ENCODE measurements at places on chromosomes 5 and 9. TPM values are rescaled to one million over a fixed set of nuclear protein-coding genes. Genes with fewer than 3 reads are reported as not detected.
A peak's percentile ranks its signal among the peaks of the same experiment; 100 is the strongest.

Gene OBP2B
- total RNA-seq: not detected

Gene FOXD4L6
- not detected for total RNA-seq

Gene STPG3
- total RNA-seq: not detected

DNA sequence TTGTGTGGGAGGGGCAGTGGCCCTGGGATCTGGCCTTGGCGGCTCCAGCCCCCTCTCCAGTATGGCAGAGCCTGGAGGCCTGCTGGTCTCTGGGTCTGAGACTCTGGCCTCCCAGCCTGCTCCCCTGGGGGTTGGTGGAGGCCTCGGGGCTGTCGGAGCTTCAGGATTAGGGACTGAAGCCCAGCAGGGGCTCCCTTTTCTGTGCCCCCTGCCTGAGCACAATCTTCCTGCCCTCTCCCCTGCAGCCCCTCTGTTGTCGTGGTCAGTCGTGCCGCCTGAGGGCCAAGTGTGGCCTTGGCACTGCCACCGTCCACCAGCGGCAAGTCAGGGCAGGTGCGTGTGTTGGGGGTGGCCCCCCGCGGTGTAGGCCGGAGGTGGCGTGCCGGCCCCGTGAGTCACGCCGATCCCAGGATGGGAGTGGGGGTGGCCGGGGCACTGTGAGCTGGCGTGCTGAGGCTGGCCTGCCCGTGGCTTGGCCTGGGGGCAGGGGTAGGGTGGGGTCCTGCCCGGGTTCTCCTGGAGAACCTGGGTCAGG, 53.6 kb downstream of the RXRA start:
- no peak for DNase-seq

DNA sequence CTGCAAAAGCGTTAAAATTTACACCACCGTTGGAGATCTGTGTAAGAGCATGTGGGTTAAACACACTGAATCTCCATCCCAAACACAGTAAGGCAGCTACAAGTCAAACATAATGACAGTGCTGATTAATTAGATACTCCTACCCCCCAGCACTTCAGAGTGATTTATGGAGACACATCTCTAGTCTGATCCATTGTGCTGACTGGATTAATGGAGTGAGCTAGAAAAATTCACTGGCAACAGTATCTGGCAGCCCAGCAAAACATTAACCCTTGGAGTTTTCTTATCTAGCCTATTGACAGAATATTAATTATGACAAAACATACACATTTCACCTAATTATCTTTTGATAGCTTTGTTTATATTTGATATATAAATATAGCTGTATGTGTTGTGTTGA, 188.6 kb upstream of the ISL1 start:
- DNase-seq: no peak

- peak; percentile 91 for DNase-seq
Observed at GRCh38 chr5:102857076-102857818, 102.1 kb downstream of the PAM start.

- peak; percentile 2 for DNase-seq
Observed at GRCh38 chr5:161547738-161548486, 1.4 kb upstream of the GABRB2 start.

DNA sequence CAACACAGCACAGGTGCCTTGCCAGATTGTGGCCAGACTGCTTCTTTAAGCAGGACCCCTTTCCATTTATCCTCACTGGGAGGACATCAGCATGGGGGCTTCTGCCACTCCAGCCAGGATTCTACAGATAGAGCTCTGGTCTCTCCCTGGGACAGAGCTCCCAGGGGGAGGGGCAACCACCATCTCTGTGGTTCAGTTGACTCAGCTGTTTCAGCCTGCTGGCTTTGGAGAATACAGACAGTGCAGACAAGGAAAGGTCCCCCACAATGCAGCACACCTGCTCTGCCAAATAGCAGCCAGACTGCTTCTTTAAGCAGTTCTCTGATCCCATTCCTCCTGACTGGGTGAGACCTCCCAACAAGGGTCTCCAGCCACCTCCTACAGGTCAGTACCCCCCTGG, 132.8 kb downstream of the OR2K2 start:
- DNase-seq: no peak

- peak; percentile 42 for DNase-seq
Observed at GRCh38 chr5:144206141-144206540, 35.5 kb downstream of the KCTD16 start.

- DNase-seq: peak; percentile 57
Observed at GRCh38 chr5:83919071-83920041, 198.7 kb upstream of the HAPLN1 start.

DNA sequence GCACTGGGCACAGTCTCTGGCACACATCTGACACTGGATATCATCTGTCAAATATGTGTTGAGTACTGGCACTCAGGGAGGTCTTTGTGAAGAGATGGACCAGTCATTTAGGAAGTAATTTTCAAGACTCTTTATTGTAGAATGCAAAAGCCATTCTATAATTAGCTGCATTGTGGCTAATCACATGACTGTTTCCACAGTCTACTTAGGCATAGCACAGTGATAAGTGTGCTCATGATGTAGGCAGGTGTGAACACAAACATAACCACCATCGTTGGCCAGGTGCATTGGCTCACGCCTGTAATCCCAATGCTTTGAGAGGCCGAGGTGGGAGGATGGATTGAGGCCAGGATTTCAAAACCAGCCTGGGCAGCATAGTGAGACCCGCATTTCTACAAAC, 62.2 kb downstream of the CFAP77 start:
- DNase-seq: no peak

DNA sequence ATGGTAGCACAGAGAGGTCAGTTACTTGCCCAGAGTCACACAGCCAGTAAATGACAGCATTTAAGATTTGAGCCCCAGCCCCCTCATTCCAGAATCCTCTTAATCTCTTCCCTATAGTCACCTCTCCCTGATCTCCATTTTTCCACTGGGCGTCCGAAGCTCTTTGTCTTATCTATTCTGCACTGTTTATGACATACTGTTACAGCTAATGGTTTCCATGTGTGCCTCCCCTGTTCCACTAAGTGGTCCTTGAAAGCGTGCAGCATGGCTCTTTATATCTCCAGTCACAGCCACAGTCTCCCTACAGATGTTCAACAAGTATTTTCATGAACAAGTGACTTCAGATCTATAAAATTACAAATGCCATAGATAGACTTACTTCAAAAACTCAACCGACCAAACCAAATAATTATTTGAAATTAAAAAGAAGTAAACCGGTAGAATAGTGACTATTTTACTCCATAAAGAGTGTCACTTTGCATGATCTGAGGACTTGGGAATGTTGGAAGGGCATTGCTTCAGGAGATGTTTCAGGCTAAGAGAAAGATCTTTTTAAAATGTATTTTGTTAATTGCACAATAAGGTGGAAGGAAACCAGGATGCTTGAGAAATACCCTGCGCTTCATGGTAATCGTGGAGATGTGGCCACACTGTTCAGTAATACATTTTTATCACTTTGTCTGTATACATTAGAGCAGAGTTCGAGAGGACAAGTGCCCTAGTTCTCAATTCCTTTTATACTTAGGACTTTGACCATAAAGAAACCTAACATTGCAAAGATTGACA, 237.2 kb downstream of the FBXL7 start:
- peak; percentile 62 for DNase-seq

DNA sequence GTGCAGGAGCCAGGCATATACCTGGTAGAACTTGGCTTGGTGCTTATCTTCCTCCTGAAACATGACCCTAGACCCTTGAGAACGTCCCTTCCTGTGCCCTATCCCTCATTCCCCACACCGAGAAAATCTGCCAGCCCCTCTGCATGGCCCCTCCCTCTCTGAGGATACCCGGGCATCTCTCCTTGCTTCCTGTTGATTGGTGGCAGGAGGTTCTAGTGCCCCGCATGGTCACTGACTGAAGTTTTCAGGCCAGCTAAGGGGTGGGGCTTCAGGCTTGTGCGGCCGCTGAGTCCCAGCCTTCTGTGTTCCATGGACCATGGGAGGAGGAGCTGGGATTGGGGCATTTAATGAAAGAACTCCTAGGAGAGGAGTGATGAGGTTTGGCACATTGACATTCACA, 22.8 kb downstream of the IGIP start:
- DNase-seq: peak; percentile 56

DNA sequence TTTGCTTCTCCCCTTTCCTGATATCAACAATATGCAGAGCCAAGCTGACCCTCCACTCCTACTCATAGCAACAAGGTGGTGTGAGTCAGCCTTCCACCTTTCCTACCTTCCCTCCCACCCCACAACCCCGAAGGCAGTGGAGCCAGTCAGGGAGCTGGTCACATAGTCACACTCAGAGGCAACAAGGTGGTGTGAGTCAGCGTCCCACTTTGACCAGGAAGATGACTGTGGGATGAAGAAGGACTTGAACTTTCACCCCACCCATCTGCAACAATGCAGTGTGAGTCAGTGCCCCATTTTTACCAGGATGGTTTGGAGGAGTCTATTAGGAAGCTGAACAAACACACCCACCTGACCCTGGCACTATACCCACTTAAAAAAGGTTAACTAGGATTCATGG, 30.1 kb upstream of the ZNF782 start:
- peak; percentile 73 for DNase-seq

DNA sequence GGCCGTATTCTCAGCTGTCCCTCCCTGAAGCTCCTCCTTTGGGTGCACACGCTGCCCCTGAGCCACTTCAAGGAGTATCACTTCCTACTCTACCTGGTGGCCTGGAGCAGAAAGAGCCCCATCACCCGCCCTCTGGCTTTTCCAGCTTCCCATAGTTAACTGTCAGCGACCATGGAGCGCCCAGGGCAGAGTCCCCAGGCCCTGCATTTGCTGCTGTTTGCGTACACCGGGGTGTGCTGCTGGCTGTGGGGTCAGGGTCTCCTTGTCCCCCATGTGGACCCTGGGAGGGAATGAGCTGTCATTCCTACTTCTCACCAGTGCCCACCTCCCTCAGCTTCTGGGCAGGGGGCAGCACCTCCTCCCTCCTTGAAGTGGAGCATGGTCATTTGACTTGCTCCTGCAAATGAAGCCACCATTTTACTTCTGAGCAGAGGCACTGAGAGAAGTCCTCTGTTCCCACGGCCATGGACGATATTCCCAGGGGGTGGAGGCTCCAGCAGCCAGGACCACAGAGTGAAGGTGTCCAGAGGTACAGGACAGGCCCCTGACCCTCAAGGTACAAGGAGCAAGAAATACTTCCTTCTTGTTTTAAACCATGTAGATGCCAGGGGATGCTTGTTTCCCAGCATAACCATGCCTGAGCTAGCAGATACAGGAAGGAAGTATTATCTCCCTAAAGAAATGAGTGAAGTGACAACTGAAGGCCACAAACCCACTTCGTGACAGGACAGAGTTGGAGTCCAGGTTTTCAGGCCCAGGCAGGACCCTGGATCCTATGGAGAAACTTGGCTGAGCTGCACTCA, 40.6 kb upstream of the COL5A1 start:
- DNase-seq: no peak

All from GM23248 (cell line).